ENCODE measurements at places on chromosomes 11 and 22.

DNA sequence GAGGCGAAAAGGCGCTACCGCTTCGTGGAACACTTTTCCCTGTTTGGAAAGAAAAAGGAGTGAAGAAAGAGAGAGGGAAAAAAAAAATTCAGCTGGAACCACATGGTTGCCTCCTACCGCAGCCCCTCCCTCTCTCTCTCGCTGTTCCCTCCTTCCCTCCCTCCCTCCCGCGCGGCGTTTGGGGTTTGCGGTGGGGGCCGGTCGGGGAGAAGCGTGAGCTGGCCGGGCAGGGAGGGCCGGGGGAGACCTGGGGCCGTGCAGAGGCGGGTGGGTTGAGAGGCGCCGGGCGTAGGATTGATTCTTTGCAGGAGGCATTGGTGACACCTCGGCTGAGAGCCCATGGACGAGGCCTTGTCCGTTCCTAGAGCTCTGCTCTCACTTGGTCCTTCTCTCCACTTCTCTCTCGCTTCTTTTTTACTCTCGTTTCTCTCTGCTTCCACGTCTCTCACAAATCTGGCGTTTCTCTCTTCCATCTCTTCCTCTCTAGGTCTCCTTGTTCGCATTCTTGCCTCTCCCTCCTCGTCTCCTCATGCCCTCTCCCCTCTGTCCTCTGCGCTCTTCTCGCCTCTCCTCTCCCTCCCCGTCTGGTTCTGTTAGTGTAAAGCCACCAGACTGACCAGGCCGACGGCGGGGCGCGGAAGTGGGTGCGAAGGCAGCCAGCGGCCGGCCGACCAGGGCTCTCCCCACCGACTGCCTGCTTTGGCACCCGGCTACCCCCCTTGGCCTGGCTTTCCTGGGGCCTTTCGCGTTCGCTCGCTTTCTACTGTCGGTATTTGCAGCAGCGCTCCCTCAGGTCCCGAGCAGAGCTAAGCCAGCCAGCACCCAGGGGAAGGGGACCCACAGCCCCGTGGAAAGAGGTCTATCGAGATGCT, at the start of gene CLMP:
TSS of gene CLMP (minus strand) at position 61 of the 872 bp plus-strand sequence. CDS start 308 bp downstream, outside the sequence.
- peak; percentile 68 for DNase-seq

- DNase-seq: no peak
Measured at GRCh38 chr11:87926250-87926970, 248.8 kb downstream of the RAB38 start.

GRCh38 chr11:127470306-127470884, 469.8 kb upstream of the KIRREL3 start:
- peak; percentile 14 for DNase-seq

- no peak for DNase-seq
Measured at GRCh38 chr11:120352405-120352804, 16.2 kb downstream of the ARHGEF12 start.

DNA sequence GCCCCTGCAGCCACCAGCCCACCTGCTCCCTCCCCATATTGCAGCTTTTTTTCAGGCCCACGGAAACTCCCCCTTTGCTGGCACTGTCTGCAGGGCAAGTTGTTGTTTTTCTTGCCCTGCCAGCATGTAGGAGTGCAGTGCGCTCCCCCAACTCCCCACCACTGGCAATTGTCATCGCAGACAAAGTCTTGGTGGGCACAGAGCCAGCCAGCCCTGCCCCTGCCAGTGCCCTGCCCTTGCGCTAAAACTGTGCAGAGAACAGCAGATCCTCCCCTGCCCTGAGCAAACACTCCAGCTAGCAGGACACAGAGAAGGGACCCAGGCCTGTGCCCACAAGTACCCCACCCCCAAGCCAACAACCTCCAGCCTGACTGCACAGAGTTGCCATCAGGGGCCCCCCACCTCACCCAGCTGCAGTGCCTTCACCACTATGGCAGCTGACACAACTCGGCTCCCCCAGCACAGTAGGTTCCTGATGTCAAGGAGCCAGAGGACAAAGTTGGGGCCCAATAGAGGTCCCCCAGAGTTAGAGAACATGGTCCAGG, 158.1 kb upstream of the ARHGAP42 start:
- no peak for DNase-seq

DNA sequence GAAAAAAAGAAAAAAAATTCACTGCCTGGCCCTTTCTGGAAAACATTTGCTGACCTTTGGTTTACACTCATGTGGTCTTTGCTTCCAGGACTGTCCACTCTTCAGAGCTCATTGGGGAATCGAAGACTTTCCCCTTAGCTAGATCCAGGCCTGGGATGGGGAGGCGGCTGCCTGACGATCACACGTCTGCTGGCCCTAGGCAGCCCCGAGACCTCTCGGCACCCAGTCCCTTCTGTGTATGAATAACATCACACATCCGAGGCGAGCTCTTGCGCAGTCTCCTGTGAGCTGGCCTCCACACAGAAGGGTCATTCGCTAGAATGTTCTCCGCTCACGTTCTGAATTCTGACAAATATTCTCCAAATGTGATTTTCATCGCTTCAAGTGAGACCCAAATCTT, 25.7 kb upstream of the GAL start:
- no peak for DNase-seq

DNA sequence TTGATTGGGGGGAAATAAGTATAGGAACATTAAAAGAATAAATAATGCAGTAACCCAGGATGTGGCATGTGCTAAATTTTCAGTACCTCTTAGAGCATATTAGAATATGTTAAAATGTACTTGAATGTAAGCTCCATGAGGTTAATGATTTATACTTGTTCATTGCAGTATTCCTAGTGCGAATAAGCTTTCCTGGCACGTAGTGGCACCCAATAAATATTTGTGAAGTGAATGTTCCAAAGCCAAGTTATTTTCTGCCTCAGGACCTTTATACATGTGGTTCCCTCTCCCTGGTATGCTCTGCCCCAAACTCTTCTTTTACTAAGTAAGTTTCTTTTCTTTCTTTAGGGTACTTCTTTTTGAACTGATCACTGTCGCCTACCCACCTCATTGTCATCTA, 118.8 kb downstream of the DBX1 start:
- DNase-seq: no peak

DNA sequence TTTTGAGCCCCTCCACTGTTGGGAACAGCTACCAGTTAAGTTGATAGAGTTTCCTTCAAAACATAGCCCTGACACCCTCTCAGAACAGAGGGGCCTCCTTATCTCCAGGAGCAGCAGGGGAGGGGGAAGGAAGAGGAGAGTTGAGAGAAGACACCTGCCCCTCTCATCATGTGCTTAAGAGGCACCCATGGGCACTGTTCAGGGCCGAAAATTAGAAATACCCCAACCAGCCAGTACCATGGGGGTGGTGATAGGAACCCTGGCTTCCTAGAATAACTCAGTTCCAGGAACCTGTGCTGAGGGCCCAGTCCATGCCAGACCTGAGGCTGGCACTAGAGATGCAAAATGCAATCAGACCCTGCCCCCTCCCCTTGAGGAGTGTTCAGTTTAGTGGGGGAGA, 9.3 kb upstream of the GDPD5 start:
- DNase-seq: no peak

- DNase-seq: no peak
Measured at GRCh38 chr11:48019217-48019584, 38.8 kb downstream of the PTPRJ start.

GRCh38 chr11:10181811-10182210, 112.2 kb downstream of the SBF2 start:
- DNase-seq: no peak

GRCh38 chr11:134759855-134760254, 347.8 kb upstream of the B3GAT1 start:
- DNase-seq: no peak

DNA sequence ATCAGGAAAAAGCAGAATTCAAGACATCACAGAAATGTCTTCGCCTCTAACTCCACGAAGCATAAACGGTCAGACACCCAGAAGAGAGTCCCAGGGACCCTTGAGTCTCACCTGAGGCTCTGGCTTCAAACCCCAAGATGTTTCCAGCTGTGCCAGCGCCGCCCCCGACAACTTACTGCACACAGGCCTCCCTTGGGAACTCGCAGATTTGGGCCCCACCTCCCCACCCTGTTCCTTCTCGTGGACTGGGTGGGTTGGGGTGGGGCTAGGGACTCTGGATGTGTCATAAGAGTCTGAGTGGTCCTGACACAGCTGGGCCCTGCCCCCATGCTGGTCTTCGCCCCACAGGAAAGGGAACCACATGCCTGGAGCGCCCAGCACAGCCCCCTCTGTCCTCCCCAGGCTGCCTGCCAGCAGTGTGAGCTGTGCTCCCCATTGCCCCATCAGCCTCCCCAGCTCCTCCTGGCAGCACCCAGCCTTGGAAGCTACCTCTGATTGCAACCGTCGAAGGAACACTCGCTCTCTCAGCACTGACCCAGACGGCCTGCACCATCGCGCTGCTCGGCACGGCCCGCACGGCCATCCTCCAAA, 147.5 kb downstream of the CRYBB2 start:
- DNase-seq: no peak

DNA sequence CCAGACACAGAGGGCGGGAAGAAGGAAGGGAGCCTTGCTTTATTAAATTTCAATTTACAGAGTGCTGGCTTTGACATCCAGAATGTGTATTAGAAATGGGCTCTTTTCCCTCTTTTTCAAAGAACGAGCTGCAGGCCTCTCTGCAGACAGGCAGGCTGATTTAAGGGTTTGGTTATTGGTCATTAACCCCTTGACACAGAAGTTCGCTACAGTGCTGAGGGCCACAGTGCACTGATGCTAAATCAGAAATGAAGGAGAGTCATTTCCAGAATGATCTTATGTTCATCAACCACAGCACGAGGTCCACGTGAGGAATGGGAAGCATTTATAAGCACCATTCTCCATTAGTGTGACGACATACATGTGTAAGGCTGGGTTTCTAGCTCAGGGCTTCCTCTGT, 51.8 kb downstream of the CSNK2A3 start:
- DNase-seq: no peak

DNA sequence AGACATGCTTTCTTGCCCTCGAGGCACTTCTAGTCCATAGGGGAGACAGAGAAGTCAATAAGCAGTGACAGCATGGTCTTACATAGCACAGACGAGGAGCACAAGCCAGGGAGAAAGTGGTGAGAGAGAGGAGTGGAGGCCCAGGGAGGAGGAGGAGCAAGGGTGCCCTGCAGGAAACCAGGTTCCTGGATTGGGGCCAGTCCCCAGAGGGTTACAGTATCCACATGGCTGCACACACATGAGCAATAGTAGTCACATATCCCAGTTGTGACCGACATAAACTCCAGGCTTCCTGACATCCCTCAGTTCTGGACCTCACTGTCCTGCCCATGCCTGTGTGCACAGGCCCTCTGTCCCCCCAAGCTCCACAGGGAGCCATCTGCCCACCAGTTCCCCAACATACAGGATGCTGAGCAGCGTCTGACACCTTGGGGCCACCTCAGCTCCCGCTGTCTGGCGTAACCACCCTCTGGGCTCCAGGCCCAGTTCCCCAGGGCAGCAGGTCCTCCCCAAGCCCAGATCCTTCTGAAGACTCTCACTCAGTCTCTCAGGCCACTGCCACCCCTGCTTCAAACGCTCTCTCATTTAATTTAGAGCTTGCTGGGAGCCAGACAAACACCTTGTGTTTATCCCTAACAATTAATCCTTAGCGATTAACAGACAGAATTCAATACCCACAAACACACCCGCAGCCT, 53.7 kb downstream of the DSCAML1 start:
- DNase-seq: no peak

GRCh38 chr11:75663808-75664207, 5.0 kb downstream of the MAP6 start:
- DNase-seq: no peak

DNA sequence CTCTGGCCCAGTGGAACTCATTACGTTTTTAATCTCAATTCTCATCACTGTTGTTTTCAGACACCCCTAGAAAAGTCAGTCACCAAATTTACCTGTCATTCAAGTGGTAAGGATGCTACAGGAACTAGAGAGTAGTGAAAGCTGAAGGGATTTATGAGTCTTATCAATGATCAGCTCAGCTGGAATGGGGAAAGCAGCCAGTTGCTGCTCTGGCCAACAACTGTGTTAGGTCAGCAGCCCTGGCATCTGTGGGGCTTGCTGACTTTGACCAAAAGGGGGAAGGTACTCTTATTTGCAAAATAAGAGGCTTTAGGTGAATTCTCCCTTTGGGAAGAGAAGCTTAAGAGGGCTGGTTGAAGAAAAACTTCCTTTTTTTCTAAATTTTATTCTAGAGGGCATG, 76.2 kb upstream of the HORMAD2 start:
- DNase-seq: no peak

- peak; percentile 77 for DNase-seq
Measured at GRCh38 chr11:113906038-113906437, 1.4 kb downstream of the HTR3B start.

GRCh38 chr11:65224930-65225278, 36.9 kb upstream of the POLA2 start:
- DNase-seq: no peak

- no peak for DNase-seq
Measured at GRCh38 chr11:116553482-116553881, 219.3 kb downstream of the BUD13 start.

DNA sequence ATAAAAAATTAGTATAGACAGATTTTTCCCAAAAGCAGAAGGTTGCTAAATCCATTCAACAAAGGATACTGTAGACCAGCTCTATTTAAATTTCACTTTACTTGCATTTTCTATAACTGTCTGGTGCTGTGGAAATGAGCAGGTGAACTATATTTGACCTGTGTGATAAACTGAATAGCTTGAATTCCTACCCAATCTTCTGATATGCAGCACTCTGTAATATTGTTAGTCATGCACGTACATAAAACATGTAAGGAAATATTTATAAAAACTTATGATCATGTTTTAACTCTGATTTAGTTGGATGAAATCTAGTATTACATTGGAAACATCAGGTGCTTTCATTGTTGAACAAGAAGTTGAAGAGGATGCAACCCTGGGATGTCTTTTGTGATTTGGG, 213.6 kb downstream of the DBX1 start:
- DNase-seq: no peak

GRCh38 chr11:41145420-41145819, 314.0 kb downstream of the LRRC4C start:
- no peak for DNase-seq

DNA sequence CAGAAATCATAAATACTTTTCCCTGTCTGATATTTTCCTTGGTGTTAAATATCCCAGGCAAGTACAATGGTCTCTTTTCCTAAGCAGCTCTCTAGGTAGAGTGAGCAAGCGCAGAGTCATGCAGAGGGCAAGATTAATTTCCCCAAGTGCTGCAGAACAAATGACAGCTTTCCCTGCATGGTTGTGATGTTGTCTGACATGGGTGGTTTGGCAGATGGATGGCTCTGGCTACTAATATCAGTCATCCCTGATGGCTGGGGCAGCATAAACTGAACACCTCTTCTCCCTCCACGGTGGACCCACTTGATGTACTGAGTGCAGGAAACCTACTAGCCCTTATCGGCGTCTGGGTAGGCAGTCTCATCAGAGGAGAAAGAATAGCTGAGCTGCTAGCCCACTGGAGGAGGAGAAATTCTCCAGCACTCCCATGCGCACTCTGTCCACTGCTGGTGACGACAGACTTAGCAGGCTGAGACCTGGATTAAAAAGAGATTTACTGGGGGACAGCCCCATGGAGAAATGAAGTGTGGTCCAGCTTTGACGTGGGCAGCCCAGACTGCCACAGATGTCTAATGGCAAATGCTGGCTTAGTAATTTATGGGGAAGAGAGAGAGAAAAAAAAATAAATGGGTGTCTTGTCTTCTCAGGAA, 202.9 kb downstream of the DBX1 start:
- DNase-seq: no peak

Data from left colon (tissue), 2 donors.